Lower lobe of right lung (tissue), 2 donors: ENCODE measurements at places on chromosomes 1 and 21. TPM values are rescaled to one million over a fixed set of nuclear protein-coding genes. Genes with fewer than 3 reads are reported as not detected.

The IARS2 gene
- 51.9 TPM for total RNA-seq

DNA sequence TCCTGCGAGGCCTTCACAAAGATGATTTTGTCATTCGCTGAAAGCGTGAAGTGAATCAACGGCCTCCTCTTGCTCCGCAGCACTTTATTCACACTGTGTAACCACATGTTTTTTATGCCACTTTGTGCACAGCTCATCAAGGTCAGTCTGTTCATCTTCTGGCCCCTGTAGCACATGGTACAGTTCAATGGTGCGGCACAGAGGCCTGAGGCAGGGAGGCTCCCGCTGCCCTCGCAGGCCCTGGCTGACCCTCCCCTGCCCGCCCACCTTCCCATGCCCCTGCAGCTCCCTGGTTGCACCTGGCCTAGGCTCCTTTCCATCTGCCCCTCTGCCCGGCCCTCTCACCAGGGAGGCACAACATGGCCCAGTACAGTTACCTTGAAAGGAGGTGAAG, 87.5 kb downstream of the CD247 start:
- DNase-seq: no peak

- no peak for DNase-seq
These were observed 6.1 kb upstream of the EVA1C start for GRCh38 chr21:32406405-32406804.

The STIL gene
- total RNA-seq: 1.6 TPM
